ENCODE measurements at places on chromosomes 13 and 19.

- no peak for DNase-seq
Observed at GRCh38 chr19:13961826-13962698, 9.8 kb downstream of the DCAF15 start.

DNA sequence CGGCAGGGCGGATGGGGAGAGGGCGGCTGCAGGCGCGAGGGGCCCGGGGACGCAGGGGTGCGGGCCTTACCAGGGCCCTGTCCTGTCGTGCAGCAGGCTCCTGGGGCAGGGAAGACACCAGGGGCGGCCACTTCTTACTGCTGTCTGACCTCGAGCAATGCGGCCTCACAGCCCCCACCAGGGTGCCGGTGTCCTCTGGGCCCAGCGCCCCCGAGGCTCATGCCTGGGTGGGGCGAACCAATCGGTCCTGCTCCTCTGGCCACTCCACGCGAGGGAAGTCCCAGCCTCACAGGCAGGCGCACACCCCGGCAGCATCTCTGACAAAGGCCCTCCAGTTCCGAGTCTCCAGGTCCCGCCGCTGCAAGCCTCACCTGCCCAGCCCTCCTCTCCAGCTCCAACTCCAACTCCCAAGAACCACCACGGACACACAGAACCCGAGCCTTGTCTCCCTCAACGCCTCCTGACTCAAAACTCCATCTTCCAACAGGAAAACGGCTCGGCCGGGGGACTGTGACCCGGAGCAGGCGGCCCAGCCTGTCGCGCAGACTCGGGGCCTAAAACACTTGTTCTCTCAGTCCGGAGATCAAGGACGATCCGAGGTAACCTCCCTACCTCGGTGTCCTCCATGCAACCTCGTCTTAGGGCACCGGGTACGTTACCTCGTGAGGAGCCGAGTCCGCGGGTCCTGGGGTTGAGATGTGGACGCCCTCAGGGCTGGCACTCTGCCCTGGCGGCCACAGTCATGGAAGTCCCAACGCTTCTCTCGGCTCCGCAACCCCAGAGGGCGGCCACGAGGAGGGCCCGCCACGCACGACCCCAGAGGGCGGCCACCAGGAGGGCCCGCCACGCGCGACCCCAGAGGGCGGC, 6.5 kb downstream of the FGF22 start:
- DNase-seq = no peak

GRCh38 chr13:33787051-33787591, 30.8 kb upstream of the RFC3 start:
- peak; percentile 43 for DNase-seq

- DNase-seq = no peak
Observed at GRCh38 chr19:30163663-30164062, 208.5 kb upstream of the ZNF536 start.

DNA sequence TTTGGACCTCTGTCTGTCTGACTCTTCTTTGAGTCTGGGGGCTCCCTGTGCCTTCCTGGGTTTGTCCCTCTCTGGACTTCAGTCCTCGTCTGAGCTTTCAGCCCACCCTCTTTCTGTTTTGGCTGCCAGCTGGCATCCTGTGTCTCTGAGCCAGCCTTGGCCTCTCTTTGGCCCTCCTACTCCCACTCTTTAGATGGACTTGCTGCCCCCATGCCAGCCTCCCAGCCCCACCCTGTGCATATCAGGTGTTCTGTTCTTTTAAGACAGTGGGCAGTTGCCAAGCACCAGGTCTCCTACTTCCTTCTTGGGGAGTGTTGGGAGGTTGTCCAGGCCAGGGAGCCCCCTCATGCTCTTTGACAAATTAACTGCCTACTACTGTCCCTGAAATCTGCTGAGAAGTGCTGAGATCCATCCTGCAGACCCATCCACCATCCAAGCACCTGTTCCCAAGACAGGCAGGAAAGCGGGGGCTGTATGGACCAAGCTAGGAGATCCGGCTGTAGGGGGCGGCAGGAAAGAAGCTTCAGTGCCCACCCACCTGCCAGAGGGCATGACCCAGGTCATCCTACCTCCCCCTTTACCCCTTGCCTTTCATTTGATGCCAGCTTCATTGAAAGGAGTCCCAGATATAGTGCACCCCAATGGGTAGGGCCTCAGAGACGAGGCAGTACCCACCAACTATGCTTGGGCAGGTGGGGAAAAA, 9.6 kb downstream of the CIC start:
- no peak for DNase-seq

- DNase-seq = no peak
Observed at GRCh38 chr13:40564342-40565001, 102.0 kb downstream of the FOXO1 start.

DNA sequence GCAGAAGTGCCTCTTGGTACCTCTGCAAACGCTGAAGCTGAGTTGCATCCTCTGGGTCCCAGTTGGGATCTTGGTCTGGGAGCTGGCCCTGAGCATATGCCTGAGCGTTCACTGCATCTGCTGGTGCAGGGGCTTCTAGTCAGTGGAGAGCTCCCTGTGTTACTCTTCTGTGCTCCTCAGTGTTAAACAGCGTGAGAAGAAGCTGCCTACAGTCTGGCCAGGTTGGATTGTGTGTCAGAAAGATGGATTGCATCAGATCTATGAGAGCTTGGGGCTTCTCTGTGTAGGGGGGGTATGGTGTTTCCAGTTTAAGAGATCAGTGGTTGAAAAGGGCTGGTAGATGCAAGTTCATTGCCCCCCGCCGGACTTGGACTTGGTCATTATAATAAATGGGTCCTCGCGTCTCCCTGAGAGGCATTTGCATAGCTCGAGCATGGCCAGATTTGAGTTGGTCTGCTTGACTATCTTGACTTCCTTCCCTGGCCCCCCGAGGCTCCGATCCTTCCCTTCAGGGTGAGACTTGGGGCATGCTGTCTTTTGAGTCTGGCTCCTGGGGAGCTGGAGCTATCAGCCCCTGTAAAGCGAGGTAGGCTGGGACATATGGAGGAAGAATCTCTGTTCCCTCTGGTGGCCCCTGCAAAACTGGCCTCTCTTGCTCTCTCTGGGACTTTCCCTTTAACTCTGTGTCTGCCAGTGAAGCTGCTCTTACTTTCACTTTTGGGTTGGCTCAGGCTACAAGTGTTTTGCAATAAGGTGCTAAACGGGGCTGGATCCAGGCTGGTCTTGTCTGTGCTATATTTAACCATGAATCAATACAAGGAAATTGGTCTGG, 52.9 kb downstream of the OR10H4 start:
- peak; percentile 35 for DNase-seq

- no peak for DNase-seq
Observed at GRCh38 chr19:18225702-18226468, at the start of gene PDE4C. TSS of gene PDE4C (minus strand) at chr19:18226438. CDS start at chr19:18226415, 23 bp downstream.

DNA sequence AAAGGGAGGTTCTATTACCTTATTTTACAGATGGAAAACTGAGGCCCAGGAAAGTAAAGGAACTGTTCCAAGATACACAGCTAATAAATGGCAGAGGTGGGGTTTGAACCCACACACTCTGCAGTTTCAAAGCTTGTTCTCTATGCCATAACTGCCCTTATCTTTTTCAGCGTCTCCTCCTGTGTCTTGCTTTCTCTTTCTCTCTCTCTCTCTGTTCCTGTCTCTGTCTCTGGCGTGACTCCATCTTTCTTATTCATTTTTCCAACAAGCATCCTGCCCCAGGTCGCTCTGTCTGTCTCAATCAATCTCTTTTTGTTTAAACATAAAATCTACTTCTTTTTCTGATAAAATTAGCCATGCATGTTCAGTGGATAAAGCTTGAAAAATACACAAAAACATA, 3.2 kb upstream of the IFNL4 start:
- DNase-seq = peak; percentile 35

DNA sequence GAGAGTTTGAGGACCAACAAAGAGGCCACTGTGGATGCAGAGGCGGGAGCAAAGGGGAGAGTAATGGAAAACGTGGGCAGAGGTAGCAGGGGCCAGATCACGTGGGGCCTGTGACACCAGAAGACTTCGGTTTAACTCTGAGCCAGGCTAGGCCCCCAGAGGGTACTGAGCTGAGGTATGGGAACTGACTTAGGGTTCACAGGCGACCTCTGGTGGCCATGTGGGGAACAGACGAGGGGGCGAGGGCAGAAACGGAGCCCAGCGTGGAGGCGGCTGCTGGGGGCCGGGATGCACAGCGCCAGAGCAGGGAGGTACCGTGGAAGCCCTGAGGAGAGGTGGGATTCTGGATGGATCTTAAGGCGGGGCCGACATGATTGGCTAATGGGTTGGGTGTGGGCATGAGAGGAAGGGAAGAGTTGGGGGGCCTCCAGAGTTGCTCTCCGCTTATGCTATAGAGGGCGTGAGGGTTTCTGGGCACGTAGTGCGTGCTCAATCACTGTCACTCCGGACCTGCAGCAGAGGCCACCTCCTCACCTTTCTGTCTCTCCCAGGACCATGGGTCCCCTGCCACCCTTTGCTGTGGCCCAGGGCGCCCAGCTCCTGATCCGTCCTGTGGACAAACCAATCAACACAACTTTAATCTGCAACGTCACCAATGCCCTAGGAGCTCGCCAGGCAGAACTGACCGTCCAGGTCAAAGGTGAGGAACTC, 13.7 kb downstream of the PVR start:
- DNase-seq = peak; percentile 61

DNA sequence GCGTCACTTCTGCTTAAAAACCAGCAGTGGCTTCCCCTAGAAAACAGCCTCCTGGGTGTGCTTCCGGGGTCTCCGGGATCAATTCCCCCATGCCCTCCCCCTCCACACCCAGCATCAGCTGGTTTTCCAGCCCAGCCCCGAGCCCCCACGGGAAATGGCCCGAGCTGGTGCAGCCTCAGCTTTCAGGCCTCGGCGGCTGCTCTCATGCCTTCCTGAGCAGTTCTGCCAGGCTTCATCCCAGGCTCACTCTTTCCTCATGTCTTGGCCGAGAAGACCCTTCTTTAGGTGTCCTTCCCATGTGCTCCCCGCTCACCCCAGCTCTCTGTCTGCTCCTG, 103.1 kb upstream of the RNF113B start:
- no peak for DNase-seq

GRCh38 chr19:54804571-54804970, 1.2 kb downstream of the KIR2DL4 start:
- no peak for DNase-seq

GRCh38 chr13:99276706-99277105, 18.5 kb upstream of the GPR18 start:
- DNase-seq = no peak

DNA sequence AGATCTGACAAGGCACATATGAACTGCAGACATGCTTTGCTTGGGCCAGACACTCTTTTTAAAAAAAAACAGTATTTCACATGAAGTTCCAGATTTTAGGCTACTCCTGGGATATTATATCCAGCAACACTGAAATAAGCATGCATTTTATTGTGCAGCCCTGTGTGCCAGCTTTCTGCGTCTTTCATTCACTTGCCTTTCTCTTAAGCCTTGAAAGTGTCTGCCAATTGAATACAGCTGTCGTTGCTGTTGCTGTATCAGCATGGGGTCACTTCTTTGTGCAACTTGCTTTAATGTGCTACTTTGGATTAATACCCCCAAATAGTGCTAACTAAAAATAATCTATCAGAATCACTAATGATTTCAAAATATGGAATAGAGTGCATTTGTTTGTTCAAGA, 657.8 kb downstream of the SLITRK6 start:
- DNase-seq = no peak

GRCh38 chr13:111664696-111665095, 344.3 kb downstream of the TEX29 start:
- no peak for DNase-seq

All from Jurkat, Clone E6-1 (cell line).